Stimulated activated CD4-positive, alpha-beta T cell treated with anti-CD3 and anti-CD28 coated beads, TNF-alpha, amount 100 ng/mL, for 4 hours (primary cell): ENCODE measurements at places on chromosomes 6 and 20.

DNA sequence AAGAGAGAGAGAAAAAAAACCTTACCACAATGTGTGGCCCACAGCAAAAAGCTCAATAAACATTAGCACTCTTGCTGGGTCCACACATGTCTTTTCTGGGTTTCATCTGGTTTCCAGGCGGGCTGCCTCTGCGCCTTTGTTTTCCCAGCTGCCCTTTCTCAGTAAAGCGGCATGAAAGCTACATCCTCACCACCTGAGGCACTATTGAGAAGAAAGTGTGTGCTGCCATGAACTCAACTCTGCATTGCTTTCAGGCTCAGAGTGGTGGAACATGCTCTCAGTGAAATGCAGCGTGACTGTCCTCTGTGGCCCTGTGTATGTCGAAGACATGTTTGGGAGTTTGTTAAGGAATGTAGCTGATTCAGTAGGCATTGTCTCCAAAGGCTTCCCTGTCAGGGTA lies 102.3 kb downstream of the LYRM2 start:
- DNase-seq = no peak

GRCh38 chr20:37336369-37337207 lies 9.4 kb upstream of the SRC start:
- DNase-seq = peak; percentile 9

- no peak for DNase-seq
Observed at GRCh38 chr6:72691249-72691648, 69.4 kb downstream of the KCNQ5 start.

DNA sequence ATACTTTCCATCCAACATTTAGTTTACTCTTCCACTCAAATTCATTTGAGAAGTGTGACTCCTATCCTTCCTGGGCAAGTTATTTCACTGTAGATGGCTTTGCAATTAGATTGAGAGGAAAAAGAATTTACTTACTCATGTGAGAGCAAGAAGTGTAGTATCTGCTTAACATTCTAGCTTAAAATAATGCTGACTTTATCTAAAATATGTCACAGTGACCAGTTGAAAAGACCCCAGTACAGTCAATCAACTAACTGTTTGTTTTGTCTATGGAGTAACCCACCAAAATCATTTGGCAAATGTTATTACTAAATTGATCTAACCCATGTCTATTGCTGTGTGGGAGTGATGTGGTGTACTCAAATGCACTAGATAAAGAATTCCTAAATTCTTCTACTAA lies 8.9 kb upstream of the TCF21 start:
- DNase-seq = no peak

GRCh38 chr6:42279144-42279781 lies 61.6 kb upstream of the MRPS10 start:
- DNase-seq = no peak

- no peak for DNase-seq
Observed at GRCh38 chr6:165184192-165184979, 125.0 kb downstream of the C6orf118 start.

GRCh38 chr6:165615636-165616035 lies 47.4 kb downstream of the PDE10A start:
- no peak for DNase-seq

GRCh38 chr6:23036406-23036983 lies 467.1 kb downstream of the HDGFL1 start:
- DNase-seq = no peak

- no peak for DNase-seq
Observed at GRCh38 chr20:48818481-48818987, 9.3 kb downstream of the PREX1 start.

GRCh38 chr6:52972989-52973388 lies 22.1 kb downstream of the GSTA4 start:
- DNase-seq = no peak

GRCh38 chr6:82270881-82271635 lies 23.5 kb upstream of the IBTK start:
- no peak for DNase-seq

DNA sequence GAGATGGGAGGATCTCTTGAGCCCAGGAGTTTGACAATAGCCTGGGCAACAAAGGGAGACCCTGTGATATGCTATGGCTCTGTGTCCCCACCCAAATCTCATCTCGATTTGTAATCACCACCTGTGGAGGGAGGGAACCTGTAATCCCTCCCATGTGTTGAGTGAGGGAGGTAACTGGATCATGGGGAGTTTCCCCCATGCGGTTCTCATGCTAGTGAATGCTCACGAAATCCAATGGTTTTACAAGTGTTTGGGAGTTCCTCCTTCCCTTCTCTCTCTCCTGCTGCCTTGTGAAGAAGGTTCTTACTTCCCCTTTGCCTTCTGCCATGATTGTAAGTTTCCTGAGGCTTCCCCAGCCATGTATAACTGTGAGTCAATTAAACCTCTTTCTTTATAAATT lies 3.4 kb downstream of the NUDT3 start:
- DNase-seq = no peak

DNA sequence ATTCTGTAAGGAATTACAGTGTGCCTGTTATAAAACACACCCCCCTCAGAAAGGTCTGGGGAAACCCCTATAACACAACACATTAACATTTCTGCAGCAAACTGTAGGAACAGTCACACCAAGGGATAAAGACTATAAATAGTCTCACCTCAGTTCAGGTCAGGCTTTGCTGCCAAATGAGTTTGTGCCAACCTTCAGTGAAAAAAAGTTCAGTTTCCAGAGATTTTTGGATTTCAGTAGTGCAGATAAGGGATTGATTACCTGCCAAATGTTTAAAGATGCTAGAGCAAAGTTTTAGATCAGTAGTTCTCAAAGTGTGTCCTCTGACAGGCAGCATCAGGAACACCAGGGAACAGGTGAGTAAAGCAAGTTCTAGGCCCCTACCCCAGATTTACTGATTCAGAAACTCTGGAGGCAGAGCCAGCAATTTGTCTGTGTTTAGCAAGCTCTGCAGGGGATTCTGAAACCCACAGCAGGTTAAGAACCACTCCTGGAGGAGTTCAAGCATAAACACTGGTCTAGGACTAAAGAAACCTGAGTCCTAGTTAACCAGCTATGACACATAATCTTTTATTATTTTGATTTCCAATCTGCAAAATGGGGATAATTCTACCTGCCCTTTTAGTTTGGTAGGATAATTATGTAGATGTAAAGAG lies 111.0 kb downstream of the RCAN2 start:
- DNase-seq = no peak

- DNase-seq = no peak
Observed at GRCh38 chr6:68071740-68072139, 563.3 kb upstream of the ADGRB3 start.

GRCh38 chr20:63749597-63750508 lies 10.3 kb downstream of the SLC2A4RG start:
- DNase-seq = no peak

- no peak for DNase-seq
Observed at GRCh38 chr6:53302678-53303360, 45.9 kb downstream of the ELOVL5 start.

GRCh38 chr6:43089874-43090558 lies 13.9 kb downstream of the PTK7 start:
- DNase-seq = no peak

DNA sequence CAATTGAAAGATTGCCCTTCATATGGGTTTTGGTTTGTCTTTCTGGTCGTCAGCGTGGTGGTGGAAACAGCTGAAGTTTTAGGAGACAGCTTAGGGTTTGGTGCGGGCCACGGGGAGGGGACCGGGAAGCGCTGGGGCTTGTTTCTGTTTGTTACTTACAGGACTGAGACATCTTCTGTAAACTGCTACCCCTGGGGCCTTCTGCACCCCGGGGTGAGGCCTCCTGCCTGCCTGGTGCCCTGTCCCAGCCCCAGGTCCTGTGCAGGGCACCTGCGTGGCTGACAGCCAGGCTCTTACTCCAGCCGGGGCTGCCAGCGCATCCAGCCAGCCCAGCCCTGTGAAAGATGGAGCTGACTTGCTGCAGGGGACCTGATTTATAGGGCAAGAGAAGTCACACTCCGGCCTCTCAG lies 22.8 kb downstream of the NPEPL1 start:
- no peak for DNase-seq

DNA sequence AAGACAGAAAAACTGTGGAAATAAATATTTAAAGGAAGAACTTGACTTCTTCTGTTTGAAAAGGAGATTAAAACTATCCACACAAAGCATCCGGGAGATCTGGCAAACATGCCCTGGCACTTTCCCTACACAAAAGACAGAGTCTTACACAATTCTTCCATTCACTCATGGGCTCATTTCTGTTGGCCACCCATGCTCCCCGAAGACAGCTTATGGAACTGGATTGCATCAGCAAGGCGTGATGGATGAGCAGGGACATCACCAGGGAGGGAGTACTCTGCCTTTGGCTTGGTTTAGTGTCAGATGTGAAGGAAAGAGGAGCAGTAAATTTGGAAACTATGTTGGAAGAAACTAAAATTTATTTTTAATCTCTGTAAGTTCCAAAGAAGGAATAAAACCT lies 379.3 kb downstream of the CD109 start:
- no peak for DNase-seq

DNA sequence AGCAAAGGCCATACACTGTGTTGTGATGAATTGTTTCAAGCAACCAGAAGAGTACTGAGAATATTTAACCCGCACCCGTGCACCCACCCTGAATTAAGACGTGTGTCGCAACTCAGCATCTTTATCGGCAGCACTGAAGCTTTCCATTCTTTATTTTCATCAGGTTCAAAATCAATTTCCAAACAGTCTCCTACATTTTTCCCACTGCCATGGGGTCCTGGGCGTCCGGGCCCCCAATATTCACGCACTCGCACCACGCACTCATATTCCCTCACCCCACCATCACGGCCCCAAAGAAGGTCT lies 1.8 kb downstream of the LTB start:
- no peak for DNase-seq

DNA sequence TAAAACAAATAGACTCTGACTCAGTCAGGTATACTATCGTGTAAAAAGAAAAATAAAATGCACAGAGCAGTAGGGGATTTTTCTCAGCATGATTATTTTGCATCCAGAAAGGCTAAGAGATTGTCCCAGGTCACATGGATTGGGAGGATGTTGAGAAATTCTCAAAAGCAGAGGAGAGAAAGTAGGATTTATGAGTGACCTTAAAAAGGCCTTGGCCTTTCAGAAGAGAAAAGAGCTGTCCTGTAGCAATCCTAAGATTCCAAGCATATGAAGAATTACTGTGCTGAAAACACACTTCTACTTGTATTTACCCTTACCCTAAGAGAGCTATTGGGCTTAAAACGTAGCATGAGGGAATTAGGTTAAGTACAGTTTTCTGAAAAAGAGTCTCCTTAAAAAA lies 149.7 kb upstream of the ENPP5 start:
- DNase-seq = no peak

- DNase-seq = no peak
Observed at GRCh38 chr20:50041246-50041873, 58.6 kb downstream of the SNAI1 start.

- no peak for DNase-seq
Observed at GRCh38 chr6:5814116-5814515, 192.6 kb downstream of the NRN1 start.

DNA sequence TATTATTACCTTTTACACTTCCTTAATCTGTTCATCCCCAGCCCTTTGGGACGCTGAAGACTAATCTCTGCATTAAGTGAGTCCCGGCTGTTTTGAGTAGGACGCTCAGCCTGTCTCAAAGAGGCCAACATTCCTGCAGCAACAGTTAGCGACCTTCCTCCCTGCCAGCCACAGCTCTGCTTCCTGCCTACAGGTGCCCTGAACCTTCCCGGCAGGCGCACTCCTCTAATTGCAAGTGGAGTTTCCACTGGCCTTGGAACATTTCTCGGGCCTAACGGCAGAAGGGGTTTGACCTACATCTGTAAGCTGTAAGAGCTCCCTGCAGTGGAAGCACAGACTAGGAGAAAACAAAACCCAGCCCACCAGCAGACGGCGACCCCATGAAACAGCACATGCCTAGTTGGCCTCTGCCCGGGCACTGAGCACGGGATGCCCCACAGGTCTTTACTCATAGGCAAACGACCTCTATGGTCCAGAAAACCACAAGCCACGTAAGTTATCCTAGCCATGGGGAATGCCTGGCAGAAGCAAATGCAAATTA lies 137.9 kb downstream of the DTNBP1 start:
- no peak for DNase-seq

- DNase-seq = no peak
Observed at GRCh38 chr6:167401525-167402194, 76.8 kb downstream of the TTLL2 start.

GRCh38 chr6:30035784-30036183 lies 25.3 kb upstream of the POLR1H start:
- DNase-seq = no peak

- peak; percentile 5 for DNase-seq
Observed at GRCh38 chr6:25652007-25652515, at the start of gene SCGN. SCGN (plus strand) TSS chr6:25652215; CDS start chr6:25652404, 189 bp downstream.

- DNase-seq = no peak
Observed at GRCh38 chr6:121748850-121749249, 313.4 kb downstream of the GJA1 start.

DNA sequence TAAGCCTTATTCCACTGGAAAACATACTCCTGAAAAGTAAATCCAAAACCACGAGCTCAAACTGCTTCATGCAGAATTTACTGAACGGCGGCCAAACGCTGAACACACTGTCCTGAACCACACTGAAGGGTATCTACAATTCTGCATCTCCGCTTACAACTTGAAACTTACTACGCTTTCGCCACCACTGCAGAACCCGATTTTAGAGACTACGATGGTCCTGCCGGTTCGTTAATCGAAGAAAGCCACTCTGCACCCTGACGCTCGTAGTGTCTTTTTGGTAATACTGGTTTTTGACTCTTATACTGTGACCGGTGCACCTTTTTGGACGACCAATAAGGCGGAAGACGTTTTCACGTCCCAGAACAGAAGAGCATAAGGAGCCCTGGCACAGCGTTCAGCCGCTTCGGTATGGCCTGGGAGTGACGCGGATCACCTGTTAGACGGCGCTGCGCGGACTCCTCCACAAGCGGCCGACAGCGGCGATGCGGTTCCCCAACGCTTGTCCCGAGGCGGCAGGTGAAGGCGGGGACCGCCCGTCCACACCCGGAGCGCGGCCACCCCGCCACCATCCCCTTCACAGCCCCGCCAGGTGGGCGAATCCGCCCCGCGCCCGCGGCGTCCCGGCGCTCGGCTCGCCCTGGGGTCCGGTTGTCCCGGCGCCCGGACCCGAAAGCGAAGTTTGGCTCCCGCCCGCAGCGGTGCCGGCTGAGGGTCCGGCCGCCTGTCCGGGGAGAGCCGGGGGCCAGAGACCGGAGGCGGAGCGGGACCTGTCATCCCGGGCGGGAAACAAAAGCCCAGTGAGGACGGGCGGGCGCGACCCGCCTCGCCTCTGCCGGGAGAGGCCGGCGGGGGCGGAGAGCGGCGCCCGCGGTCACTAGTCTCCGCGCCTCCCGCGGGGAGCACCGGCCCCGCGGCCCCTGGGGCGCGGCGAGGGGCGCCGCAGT lies 784 bp downstream of the FKBP5 start:
- DNase-seq = peak; percentile 15

DNA sequence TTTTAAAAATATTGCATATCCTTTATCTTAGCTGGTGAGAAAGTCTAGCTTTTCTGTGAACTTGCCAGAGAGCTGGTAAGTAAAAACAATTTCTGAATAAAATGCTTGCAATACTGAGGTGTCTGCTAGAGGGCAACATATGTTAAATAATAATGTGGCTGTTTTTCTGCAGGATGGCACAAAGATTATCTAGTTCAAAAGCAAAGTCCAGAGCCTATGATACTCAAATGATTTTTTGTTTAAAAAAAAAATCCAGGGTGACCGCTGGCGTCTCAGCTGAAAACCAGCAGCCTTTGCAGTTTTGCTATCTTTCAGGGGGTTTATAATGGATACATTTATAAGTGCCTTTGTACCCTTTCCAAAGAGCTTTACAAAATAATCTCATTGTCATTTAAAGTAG lies 194.9 kb downstream of the PHACTR1 start:
- DNase-seq = no peak
